ENCODE measurements at places on chromosomes 12 and 14. TPM values are rescaled to one million over a fixed set of nuclear protein-coding genes. Genes with fewer than 3 reads are reported as not detected.

Gene MAP1LC3B2
- not detected for total RNA-seq

DNA sequence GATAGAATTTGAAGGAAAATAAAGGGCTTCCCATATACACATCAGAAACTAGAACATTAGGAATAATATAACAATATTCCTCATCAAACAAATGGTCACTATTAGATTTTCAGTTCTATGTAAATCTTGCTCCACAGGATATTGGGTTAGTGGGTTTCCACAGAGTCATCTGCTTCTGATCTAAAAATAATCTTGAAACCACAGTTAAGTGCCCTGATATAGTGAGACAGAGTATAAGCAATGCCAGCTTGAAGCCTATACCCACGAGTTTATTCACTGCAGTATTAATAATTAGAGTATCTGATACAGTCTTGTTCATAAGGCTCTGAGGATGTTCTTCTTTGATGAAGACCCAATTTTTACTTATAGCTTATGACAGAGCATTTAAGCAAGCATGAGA, 74.5 kb upstream of the ATF7IP start:
- DNase-seq: no peak

DNA sequence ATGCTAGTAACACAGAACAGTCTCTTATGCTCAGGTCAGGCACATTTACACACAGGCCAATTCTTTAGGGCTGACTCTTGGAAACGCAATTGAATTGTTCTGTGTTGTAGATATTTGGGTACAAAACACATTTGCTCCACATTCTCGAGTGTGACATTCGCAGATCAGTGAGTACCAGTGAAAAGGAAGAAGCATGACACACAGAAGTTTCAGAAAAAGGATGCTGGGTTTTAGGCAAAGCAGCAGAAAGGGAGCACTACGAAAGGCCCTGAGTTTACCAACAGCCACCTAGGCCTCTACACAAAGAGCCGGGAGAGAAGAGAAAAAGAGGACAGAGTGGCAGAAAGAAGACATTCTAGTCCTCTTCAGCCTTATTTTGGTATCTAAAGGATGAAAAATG, 254.4 kb upstream of the BTG1 start:
- DNase-seq: no peak

Gene TPPP2
- not detected for total RNA-seq

Gene SLCO1B1
- total RNA-seq: not detected

Gene FAM90A1
- not detected for total RNA-seq

GRCh38 chr14:89486961-89487360, 69.9 kb upstream of the FOXN3 start:
- no peak for DNase-seq

DNA sequence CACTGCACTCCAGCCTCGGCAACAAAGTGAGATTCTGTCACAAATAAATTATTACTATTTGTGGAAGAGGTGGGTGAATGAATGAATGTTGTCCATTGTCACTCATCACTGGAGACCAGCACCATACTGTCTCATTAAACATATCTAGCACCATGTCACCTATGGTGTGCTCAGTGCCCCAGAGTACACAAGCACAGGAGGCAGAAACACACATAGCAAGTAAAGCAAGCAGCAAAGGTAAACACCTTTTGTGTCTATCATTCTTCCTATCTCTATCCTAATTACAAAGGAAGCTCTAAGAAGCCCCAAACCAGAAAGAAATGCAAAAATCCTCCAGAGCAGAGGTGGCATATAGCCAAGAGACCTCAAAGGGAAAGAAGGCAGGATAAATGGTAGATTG, 9.2 kb downstream of the ERO1A start:
- no peak for DNase-seq

Gene FOXJ2
- 3.9 TPM for total RNA-seq

Gene CPNE8
- not detected for total RNA-seq

Gene SLC10A1
- not detected for total RNA-seq

Gene PTPRO
- 0.18 TPM for total RNA-seq

DNA sequence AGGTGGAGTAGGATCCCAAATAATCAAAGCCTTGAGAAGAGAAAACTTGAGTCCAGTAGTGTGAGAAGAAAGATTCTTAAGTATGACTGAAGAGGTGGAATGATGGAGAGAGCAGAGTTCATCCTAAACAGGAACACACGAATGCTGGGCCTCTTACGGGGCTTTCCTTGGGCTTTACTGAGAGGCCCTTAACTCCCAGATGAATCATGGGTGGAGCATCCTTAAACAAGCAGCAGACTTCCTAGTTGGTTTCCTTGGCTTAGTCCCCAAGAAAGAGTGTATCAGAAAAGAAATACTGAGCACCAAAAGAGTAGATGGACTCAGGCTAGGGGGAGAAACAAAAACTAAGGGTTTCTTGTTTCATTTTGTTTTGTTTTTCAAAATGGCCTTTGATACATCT, 132.5 kb downstream of the GPR135 start:
- DNase-seq: peak; percentile 97

- peak; percentile 98 for DNase-seq
Measured at GRCh38 chr12:104219361-104219892, 3.8 kb downstream of the TXNRD1 start.

DNA sequence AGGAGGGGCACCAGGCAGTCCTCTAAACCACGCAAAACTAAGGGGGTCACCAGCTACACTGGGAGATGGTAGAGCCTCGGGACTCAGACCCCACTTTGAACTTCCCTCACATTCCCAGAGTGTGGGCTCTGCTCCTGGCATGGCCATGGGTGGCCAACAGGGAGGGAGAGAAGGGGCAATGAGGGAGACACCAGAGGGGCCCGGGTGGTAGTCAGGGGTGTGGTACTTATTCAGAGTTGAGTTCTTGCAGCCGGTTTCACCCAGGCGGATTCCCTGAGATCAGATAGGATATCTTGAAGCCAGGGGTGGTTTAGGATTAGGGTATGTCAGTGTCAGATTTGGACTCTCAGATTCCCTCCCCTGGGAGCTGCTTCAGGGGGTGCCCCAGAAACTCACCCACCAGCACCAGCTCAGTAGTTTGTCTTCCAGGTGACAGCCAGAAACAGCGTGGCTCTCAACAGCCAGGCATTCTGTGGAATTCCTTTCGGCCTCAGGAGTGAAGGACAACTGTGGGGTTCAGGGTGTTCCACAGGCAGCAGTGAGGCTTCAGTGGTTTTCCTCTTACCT, 56.0 kb downstream of the ELK3 start:
- no peak for DNase-seq

Gene ZC2HC1C
- 0.54 TPM for total RNA-seq

Gene SOAT2
- 0.18 TPM for total RNA-seq

Measured in IMR-90 (cell line).